NCI-H1105 treated with DMSO at 0.1 percent for 48 hours (cell line): ENCODE measurements at places on chromosomes 3 and 15.
A peak's percentile ranks its signal among the peaks of the same experiment; 100 is the strongest.

GRCh38 chr3:8500989-8501370 lies 643 bp upstream of the LMCD1 start:
- DNase-seq = no peak

- peak; percentile 43 for DNase-seq
Observed at GRCh38 chr3:88150371-88150770, 612 bp downstream of the C3orf38 start.

DNA sequence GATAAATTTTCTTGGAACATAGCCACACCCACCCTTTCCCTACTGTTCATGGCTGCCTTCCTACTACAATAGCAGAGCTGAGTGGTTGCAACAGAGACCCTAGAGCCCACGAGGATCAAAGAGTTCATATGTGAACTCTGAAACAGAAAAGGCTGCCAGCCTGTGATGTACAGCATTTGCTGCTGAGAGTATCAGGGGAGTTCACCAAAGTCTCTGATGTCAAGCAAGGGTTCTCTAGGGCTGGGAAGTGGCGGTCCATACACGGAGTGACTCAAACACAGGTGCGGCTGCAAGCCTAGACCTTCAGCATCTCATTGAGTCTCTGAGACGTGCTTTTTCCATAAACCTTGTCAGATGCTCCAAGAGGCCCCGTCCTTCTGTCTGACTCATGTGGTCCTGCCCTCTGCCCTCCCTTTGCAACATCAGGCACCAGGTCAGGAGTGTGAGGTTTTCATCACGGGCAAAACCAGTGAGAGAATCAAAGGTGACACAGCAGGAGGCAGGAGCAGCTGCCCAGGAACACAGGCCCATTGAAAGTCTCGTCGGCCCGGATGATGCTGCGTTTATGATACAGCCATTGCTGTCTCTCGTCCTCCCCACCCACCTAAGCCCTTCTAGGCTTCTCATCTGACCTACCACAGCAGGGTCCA lies 42.9 kb downstream of the PCSK6 start:
- no peak for DNase-seq

DNA sequence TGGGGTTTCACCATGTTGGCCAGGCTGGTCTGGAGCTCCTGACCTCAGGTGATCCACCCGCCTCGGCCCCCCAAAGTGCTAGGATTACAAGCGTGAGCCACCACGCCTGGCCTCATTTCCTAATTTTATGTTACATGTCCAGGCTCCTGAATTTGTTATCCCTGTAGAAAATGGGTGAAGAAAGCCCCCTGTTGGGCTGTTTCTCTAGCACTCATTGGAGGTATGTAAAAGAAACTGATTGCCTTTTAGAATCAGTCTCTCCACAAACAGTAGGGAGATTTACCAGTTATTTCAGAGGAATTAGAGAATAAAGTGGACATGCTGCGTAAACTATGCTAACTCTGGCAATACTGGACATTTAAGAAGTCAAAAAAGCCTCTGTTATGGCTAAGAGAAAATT lies 364.1 kb upstream of the TBL1XR1 start:
- no peak for DNase-seq

DNA sequence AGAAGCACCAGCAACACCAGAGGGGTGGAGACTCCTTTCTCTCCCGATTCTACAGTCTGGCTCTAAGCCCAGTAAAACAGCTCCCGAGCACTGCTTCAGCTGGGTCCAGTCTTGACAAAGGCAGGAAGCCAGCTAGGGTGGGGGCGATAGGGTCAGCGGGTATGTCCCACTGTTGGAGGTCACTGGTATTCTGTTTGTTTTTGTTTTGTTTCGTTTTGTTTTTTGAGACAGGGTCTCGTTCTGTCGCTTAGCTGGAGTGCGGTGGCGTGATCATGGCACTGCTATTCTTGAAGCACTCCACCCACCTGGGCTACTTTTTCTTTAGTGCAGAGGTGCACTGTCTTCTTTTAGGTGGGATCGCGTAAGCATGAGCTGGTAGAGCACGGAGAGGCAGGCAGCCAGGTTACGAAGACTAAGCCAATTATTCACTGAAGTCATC lies 16.3 kb downstream of the GCSAM start:
- DNase-seq = peak; percentile 5

GRCh38 chr3:59680919-59681318 lies 631.1 kb upstream of the CFAP20DC start:
- DNase-seq = no peak

DNA sequence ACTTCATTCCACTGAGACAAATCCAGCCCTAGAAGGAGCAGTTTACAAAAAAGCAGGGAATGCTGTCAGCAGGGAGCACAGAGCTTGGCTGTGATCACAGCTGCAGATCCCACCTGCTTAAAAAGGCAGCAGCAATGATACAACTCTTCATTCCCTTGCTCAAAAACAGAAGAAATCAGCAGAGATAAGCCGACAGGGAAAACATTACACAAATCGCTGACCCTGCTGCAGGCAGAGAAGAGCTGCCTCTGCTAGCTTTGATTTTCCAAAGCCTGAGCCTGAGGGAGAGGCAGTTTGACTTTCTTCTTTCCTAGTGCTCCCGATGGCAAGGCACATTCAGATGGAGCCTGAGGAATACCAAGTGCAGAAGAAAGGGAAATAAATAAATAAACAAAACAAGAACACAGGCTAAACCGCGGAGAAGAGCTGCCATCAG lies 80.2 kb downstream of the SHQ1 start:
- no peak for DNase-seq

DNA sequence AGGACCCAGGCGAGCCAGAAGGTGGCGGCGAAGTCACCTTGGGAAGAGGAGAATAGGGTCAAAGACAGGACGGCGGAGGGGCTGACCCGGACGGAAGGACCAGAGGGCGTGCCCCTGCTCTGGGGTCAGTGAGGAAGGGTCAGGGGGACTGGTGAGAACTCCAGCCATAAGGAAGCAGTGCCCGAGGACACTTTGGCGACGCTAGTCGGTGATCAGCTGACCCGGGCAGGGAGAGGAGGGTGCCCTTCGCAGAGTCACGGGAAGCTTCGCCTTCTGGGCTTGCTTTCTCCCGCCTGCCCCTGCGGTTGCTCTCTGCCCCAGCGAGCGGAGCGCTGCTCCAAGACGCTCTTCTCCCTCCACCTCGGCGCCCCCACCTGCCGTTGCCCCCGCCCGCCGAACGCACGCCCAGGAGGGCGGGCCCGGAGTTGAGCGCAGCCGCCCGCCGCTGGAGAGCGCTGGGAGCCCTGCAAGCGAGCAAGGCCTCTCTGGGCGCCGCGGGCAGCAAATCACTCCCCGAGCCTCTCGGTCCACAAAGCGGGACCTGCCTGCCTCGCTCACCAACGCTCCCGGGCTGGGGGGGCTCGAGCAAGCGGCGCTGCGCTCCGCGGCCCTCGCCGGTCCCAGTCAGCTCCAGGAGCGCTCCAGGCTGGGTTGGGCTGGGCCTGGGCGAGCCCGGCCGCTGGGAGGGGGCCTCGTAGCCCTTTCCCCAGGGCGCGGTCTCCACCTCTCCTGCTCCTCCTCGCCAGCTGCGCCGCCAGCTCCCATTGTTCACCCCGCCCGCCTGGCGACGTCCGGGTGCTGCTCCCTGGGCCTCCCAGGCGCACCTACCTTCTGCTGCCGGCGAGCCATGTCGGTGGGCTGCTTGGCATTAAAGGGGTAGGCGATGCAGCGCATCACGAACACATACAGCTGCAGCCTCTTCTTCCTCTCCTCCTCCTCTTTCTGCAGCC lies 1.2 kb downstream of the CADPS start:
- peak; percentile 76 for DNase-seq

DNA sequence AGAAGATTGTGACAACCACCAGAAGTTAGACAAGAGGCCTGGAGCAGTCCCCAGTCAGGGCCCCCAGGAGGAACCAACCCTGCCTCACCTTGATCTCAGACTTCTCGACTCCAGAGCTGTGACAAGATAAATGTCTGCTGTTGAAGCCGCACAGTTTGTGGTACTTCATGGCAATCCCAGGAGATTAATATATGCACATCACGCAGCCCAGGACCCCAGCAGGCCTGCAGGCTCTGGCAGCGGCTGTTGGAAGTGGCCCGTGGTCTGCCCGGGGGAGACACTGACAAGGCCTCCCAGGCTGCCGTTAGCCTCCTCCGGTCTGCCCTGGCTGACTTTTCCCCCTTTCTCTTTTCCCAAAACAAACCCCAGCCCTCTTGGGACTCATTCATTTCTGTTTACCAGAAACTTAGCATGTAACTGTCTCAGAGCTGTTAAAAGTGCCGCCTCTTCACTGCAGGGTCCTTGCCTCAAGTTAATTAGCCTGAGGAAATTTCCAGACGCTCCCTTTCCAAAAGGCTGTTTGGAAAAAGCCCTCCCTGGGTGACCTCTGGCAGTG lies 183.5 kb upstream of the LYSMD4 start:
- no peak for DNase-seq

GRCh38 chr15:49178497-49178896 lies 8.4 kb downstream of the GALK2 start:
- no peak for DNase-seq

DNA sequence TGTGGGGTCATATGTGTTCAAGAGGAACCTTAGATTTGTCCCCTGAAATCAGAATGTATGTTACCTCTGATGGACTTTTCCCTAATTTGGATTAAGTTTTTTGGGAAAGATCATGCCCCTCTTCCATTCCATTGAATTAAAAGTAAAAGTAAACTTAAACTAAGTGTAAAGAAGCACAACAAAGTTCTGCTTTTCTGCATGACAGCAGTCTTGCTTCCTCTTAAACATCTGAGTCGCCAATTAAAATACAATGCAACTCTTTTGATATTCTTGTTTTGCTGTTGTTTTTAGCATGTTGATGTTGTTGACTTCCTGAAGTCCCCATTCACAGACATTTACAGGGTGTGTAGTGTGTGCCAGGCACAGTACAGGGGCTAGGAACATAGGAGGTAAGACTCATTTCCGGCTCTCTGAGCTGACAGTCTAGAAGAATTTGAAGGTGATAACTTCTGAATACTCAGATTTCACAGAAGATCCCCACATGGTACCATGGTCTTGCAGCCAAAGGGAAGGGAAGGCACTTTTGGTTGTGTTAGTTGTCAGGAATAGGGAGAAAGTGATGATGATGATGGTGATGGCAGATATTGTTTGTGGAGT lies 45.0 kb downstream of the USP13 start:
- no peak for DNase-seq

DNA sequence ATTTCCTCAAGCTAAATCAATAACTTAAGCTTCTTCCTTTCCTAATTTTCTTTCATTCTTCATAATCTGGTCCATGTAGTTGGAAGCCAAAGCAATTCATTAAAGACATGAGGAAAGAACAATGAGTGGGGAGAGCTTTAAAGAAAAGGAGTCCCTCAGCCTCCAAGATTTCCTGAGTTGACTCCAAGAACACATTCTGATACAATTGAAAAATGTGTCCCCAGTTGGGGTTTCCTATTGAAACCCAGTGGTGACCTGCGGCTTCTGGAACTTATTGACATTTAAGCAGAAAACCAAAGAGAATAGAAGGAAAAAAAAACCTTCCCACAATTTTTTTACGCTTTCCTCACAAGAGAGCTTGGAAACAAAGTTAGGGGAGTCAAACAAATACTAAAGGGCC lies 37.0 kb downstream of the ATP8B4 start:
- no peak for DNase-seq

GRCh38 chr3:27590437-27591298 lies 106.5 kb upstream of the SLC4A7 start:
- no peak for DNase-seq

- DNase-seq = no peak
Observed at GRCh38 chr15:52318729-52319500, 23.3 kb upstream of the MYO5C start.

DNA sequence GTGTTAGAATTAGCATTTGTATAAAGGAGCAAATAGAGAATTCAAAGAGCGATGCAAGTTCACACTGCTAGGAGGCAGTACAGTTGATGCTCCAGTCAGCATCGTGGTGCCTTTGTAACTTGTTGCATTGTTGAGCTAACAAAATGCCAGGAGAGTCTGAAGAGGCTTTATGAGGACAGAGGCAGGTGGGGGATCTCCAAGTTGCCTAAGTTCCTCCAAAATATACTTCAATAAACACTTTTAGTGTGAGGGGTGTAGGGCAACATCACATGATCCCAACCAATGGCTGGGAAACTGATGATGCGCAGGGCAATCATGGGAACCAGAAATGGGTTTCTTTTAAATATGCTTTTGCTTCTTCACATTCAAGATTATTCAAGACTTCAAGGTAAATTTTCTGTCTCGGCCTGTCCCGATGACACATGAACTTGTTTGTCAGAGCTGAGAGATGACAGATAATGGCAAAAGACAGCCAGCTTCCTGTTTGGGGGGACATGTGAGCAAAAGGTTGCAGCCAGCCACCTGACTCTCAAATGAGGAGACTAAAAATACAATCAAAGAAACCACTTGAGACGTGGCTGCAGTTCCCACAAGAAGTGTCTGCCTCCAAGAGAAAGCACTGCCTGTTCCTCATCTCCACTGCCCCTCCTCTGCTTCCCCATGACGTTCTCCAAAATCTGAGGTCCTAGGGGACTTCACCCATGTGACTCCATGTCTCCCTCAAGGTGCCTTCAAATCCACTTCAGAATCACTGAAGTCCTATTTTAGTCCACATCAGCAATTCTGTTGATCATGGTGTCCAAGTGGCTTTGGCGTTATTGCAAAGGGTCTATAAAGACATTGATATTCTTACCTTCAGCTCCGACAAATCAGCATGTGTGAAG lies 39.3 kb downstream of the KLHL6 start:
- no peak for DNase-seq

GRCh38 chr15:37125143-37125542 lies 24.8 kb upstream of the MEIS2 start:
- DNase-seq = no peak

GRCh38 chr15:100601617-100602063 lies 344 bp downstream of the LINS1 start:
- no peak for DNase-seq

GRCh38 chr15:70414626-70415025 lies 316.9 kb upstream of the TLE3 start:
- DNase-seq = peak; percentile 14

GRCh38 chr15:85493260-85493659 lies 112.9 kb downstream of the AKAP13 start:
- no peak for DNase-seq

GRCh38 chr3:127991681-127992080 lies 60.6 kb upstream of the SEC61A1 start:
- DNase-seq = no peak

GRCh38 chr3:62553811-62554210 lies 180.5 kb upstream of the FEZF2 start:
- DNase-seq = no peak

DNA sequence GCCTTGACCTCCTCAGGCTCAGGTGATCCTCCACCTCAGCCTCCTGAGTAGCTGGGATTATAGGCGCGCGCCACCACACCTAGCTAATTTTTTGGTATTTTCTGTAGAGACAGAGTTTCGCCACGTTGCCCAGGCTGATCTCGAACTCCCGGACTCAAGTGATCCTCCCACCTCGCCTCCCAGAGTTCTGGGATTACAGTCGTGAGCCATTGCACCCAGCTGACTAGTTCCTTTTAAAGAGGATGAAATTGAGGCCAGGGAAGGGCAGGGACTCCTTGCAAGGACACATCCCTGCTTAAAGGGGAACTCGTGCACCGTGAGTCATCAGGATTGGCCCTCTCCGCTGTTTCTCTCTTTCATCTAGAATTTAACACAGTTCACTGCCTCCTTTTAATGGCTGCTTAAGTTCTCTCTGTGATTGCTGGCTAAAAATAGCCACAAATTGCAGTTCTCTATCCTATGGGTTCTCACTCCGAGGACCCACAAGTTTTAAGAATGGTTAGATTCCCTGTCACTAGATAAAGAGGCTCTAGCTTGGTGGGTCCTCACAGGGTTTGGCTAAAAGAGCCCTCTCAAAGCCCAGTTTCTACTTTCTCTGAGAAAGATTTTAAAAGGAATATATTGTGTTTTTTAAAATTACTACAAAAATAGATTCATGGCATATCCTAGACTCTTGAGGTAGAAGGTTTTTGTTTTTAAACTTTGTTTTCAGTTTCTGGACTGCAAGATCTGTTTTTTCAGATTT lies 1.4 kb downstream of the CRTAP start:
- no peak for DNase-seq

- DNase-seq = no peak
Observed at GRCh38 chr15:41836713-41837454, 1.8 kb upstream of the PLA2G4B start.
